ENCODE measurements at places on chromosomes 13 and 19. TPM values are rescaled to one million over a fixed set of nuclear protein-coding genes. Genes with fewer than 3 reads are reported as not detected.

DNA sequence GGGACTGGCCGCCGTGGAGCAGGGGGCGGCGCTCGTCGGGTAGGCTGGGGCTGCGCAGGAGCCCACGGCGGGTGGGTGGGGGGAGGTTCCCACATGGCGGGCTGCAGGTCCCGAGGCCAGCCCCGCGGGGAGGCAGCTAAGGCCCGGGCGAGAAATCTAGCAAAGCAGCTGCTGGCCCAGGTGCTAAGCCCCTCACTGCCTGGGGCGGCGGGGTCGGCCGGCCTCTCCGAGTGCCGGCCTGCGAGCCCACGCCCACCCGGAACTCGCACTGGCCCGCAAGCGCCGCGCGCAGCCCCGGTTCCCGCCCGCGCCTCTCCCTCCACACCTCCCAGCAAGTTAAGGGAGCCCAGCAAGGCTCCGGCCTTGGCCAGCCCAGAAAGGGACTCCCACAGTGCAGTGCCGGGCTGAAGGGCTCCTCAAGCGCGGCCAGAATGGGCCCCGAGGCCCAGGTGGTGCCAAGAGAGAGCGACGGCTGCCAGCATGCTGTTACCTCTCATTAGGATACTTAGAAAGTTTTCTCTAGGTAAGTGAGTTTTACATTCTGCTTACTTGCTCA, 1463.5 kb upstream of the MIR17HG start:
- DNase-seq, result no peak
- no peaks in the 10 kb centered on the region for H3K36me3 ChIP-seq
- H3K27me3 ChIP-seq, result no peaks in the 10 kb centered on the region
- no peaks in the 10 kb centered on the region for H3K4me1 ChIP-seq
- no peak overlapping the region for H3K4me3 ChIP-seq

The CASP14 gene
- total RNA-seq, result not detected

DNA sequence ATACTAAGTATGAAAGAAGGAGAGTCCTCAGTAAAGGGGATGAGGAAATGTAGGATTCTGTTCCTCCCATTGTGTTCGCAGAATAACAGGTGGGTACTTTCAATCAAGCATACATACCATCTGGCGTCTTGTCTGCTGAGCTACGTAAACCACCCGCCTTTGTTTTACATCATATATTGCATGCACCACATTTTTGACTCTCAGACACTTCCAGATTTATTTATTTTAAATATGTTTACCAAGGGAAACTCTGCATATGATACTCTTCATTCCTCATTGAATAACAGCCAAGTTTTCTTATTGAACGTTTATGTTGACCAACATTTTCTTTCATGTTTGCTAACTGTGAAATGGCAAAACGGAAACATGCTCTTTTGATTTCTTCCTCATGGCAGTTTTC, 174.1 kb downstream of the FGF14 start:
- DNase-seq, result no peak
- H3K27ac ChIP-seq, result no peak overlapping the region
- no peaks in the 10 kb centered on the region for H3K36me3 ChIP-seq
- H3K27me3 ChIP-seq, result peaks cover 4% of the 10 kb centered on the region
- no peak overlapping the region for H3K4me3 ChIP-seq

DNA sequence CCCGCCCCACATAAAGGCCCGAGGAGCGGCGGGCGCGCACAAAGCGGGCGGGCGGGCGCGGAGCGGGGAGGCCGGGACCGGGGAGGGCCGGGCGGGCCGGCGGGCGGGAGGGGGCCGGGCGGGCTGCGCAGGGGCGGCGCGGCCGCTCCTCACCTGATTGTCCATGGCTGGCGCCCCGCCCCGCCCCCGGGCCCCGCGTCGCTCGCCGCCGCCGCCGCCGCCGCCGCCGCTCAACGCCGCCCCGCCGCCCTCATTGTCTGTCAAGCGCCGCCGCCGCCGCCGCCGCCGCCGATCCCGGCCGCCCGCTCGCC, 200 bp downstream of the MLLT1 start:
- no peak overlapping the region for H3K27ac ChIP-seq
- peaks cover 29% of the 10 kb centered on the region for H3K4me1 ChIP-seq
- H3K36me3 ChIP-seq, result no peaks in the 10 kb centered on the region
- no peak for DNase-seq
- H3K4me3 ChIP-seq, result no peak overlapping the region

GRCh38 chr13:51231456-51231855, 9.3 kb downstream of the FAM124A start:
- no peaks in the 10 kb centered on the region for H3K4me1 ChIP-seq
- H3K36me3 ChIP-seq, result no peaks in the 10 kb centered on the region
- no peak for DNase-seq

The DGKH gene
- 20.0 TPM for total RNA-seq

DNA sequence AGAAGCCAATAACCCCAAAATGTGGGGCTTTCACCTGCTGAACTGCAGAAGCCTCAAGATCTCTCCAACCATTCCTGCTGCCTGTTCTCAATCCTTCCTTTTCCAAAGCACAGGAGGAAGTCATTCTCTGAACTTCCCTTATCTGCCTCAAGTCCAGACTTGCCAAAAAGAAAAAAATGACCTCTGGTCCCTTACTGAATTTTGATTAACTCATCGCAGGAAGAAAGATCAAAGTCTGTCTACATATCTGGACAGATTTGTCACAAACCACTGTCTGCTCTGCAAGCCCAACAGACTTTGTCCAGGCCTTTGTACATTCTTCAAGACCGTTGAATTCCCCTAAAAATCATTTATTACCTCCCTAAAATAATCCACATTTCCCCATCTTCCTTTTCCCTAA, 126.5 kb upstream of the NBEA start:
- H3K27ac ChIP-seq, result no peak overlapping the region
- H3K36me3 ChIP-seq, result no peaks in the 10 kb centered on the region
- DNase-seq, result no peak
- H3K4me1 ChIP-seq, result no peaks in the 10 kb centered on the region

DNA sequence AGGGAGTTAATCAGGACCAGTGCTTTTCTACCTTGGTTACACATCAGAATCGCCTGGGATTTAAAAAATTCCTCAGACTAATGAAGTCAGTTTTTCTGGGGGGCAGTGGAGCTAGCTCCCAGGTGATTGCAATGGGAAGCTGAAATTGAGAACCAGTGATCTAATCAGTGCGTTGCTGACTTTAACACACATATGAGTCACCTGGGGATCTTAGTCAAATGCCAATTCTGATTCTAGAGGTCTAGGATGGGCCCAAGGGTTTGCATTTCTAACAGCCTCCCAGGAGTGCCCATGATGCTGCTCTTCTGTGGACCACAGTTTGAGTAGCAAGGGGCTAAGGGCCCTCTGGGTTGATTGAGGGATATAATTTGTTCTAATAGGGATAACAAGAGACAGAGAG, 54.5 kb downstream of the KL start:
- no peak overlapping the region for H3K4me3 ChIP-seq
- H3K36me3 ChIP-seq, result no peaks in the 10 kb centered on the region
- H3K4me1 ChIP-seq, result no peaks in the 10 kb centered on the region

DNA sequence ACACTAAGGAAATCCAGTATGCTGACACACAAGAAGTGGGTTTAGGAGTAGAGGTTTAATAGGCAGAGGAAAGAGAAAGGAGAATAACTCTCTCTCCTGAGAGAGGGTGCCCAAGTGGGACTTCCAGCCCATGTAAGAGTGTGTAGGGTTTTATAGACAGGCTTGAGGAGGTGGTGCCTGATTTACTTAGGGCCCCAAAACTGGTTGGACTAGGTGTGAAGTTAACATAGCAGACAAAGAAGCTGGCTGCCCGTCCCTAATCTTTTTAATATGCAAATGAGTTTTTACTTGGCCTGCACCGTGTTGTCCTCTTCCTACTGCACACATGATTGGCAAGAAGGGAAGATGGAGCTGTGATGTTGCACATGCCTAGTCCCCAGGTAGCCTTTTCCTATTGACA, 752.5 kb upstream of the SLITRK5 start:
- H3K4me1 ChIP-seq, result no peaks in the 10 kb centered on the region
- H3K36me3 ChIP-seq, result no peaks in the 10 kb centered on the region
- H3K27ac ChIP-seq, result no peak overlapping the region
- no peaks in the 10 kb centered on the region for H3K27me3 ChIP-seq
- H3K4me3 ChIP-seq, result no peak overlapping the region
- DNase-seq, result no peak

GRCh38 chr19:58181902-58182576, 822 bp upstream of the ZNF274 start:
- peak; percentile 83 for DNase-seq
- peak overlapping the region; percentile 92 for H3K4me3 ChIP-seq
- H3K27me3 ChIP-seq, result no peaks in the 10 kb centered on the region
- peaks cover 53% of the 10 kb centered on the region for H3K36me3 ChIP-seq
- H3K4me1 ChIP-seq, result peaks cover 22% of the 10 kb centered on the region

The SIGLEC7 gene
- total RNA-seq, result not detected

- H3K36me3 ChIP-seq, result no peaks in the 10 kb centered on the region
- peak overlapping the region; percentile 29 for H3K4me3 ChIP-seq
- peak; percentile 60 for DNase-seq
- H3K27ac ChIP-seq, result peak overlapping the region; percentile 17
Observed at GRCh38 chr13:31038834-31039552, 106.5 kb downstream of the TEX26 start.

The ZNF681 gene
- 3.8 TPM for total RNA-seq

DNA sequence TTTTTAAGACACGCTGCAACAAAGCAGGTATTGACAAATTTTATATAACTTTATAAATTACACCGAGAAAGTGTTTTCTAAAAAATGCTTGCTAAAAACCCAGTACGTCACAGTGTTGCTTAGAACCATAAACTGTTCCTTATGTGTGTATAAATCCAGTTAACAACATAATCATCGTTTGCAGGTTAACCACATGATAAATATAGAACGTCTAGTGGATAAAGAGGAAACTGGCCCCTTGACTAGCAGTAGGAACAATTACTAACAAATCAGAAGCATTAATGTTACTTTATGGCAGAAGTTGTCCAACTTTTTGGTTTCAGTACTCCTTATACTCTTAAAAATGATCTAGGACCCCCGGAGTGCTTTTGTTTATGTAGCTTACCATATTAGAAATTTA, 1.2 kb downstream of the BRCA2 start:
- H3K36me3 ChIP-seq, result peaks cover 32% of the 10 kb centered on the region
- peak overlapping the region; percentile 93 for H3K4me3 ChIP-seq
- H3K4me1 ChIP-seq, result peaks cover 48% of the 10 kb centered on the region
- DNase-seq, result no peak

The LRRC25 gene
- 0.12 TPM for total RNA-seq

The ZNF441 gene
- 9.4 TPM for total RNA-seq

DNA sequence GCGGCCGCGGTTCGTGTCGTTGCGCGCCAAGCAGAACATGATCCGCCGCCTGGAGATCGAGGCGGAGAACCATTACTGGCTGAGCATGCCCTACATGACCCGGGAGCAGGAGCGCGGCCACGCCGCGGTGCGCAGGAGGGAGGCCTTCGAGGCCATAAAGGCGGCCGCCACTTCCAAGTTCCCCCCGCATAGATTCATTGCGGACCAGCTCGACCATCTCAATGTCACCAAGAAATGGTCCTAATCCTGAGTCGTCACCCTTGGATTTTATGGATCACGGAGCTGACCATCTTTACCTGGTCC, 475 bp downstream of the MRPL57 start:
- H3K27me3 ChIP-seq, result no peaks in the 10 kb centered on the region
- H3K36me3 ChIP-seq, result peaks cover 12% of the 10 kb centered on the region
- H3K27ac ChIP-seq, result peak overlapping the region; percentile 97
- peak overlapping the region; percentile 99 for H3K4me3 ChIP-seq
- no peak for DNase-seq

The KCNRG gene
- total RNA-seq, result 0.21 TPM

DNA sequence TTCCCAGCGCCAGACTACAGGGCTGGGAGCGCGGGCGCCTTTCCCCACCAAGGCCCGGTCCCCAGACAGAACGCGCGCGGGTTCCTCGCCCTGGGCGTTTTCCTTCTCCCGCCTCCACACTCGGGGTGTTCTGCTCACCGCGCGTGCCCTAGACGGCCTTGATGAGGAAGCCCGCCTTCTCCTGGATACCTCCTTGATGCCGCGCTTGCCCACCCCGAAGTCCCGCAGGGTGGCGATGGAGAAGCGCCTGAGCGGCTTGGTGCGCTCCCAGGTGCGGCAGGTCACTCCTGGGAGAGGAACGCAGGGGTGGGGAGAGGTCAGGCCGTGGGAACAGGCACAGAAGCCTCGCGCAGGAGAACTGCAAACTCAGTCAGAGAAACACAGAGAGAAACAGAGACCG, 34.8 kb downstream of the CYP2B6 start:
- peaks cover 37% of the 10 kb centered on the region for H3K27me3 ChIP-seq
- H3K36me3 ChIP-seq, result no peaks in the 10 kb centered on the region
- H3K4me1 ChIP-seq, result no peaks in the 10 kb centered on the region
- no peak for DNase-seq
- H3K4me3 ChIP-seq, result no peak overlapping the region

- H3K4me1 ChIP-seq, result peaks cover 18% of the 10 kb centered on the region
- peaks cover 7% of the 10 kb centered on the region for H3K36me3 ChIP-seq
- peak overlapping the region; percentile 8 for H3K27ac ChIP-seq
- no peaks in the 10 kb centered on the region for H3K27me3 ChIP-seq
- no peak overlapping the region for H3K4me3 ChIP-seq
- DNase-seq, result peak; percentile 43
Observed at GRCh38 chr13:33639626-33640080, 178.3 kb upstream of the RFC3 start.
